BJ (cell line): ENCODE measurements at places on chromosomes 1 and 21. TPM values are rescaled to one million over a fixed set of nuclear protein-coding genes. Genes with fewer than 3 reads are reported as not detected.

The RAB7B gene
- polyA plus RNA-seq = 9.1 and 11.3 TPM in 2 replicates

The C1QA gene
- polyA plus RNA-seq = not detected in 2 replicates

The LENEP gene
- polyA plus RNA-seq = not detected in 2 replicates

The OR2M3 gene
- polyA plus RNA-seq = not detected in 2 replicates

The NR1I3 gene
- polyA plus RNA-seq = not detected in 2 replicates

The AIM2 gene
- polyA plus RNA-seq = 0.11 TPM in 1 of 2 replicates, not detected in the other

GRCh38 chr1:3062616-3063378 lies 6.2 kb upstream of the PRDM16 start:
- DNase-seq = no peak

DNA sequence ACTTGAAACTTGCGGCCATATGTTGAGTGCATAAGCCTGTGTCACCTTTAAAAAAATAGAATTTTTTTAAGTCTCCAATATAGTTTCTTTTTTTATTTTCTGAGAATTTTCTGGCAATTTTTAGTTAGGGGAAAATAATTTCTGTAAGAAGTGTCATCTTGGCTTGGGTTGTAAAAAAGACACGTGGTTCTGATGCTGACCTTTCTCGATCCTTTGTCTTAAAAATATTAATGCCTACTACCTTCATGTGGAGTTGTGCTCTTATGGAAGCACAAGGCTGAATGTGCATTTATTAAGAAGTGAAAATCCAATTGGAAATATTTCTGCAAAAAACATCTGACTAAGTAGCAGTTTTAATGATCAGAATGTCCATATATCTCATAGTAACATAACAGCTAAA lies 3.5 kb downstream of the ELAVL4 start:
- DNase-seq = no peak

DNA sequence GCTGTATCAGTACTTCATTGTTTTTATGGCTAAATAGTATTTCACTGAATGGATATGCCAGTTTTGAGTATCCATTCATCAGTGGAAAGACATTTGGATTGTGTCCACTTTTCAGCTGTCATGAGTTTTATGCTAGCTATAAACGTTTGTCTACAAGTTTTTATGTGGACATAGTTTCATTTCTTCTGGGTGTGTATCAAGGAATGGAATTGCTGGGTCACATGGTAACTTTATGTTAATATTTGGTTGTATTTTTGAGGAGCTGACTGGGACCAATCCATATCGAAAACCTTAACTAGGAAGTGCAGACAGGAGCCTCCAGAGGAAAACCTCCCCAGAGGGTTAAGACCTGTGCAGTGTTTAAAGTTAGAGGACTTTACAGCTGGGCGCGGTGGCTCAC lies 31.8 kb upstream of the DISC1 start:
- DNase-seq = no peak

DNA sequence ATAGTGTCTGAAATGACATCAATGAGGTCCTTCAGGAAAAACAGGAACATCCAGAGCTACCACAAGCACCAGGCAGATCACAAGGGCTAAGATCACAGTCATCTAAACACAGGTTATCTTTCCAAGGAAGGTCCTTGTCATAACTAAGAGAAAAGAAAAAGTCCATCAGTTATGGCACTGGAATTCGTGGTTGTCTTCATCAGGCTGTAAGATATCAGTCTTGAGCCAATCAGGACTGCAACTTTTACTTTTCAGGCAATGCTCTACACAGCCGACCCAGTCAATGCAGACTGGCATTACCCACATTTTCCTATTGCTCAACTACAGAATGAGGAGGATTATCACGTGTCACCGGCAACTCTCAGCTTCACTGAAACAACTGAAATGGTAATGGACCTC lies 26.4 kb downstream of the SORT1 start:
- no peak for DNase-seq

DNA sequence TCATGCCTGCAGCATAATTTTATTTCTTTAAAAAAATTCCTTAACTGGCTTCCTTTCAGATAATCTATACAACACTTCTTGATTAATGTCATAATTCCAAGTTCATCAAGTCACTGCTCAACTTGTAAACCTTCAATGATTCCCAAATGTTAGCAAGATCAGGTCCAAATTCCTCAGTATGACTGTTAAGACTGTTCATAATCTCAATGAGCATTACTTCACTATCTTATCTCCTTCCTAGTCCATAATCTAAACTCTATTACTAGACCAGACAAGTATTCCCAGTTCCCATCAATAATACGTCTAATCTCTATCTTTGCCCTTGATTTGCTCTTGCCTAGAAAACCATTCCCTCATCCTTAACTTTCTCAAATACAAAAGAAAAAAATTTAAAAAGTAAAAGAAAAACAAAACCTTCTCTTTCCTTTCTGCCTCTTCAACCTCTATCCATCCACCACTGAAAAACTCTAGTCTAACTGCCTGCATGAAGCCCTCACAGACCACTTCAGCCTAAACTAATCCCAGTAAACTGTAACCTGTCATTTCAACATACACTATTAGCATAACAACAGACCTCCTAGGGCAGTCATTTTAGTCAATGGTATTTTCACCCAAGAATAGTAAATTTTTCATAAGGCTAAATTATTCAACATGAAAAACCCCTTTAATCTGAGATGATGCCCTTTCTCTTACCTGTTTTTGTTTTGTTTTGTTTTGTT lies 15.5 kb downstream of the LUZP1 start:
- DNase-seq = no peak

DNA sequence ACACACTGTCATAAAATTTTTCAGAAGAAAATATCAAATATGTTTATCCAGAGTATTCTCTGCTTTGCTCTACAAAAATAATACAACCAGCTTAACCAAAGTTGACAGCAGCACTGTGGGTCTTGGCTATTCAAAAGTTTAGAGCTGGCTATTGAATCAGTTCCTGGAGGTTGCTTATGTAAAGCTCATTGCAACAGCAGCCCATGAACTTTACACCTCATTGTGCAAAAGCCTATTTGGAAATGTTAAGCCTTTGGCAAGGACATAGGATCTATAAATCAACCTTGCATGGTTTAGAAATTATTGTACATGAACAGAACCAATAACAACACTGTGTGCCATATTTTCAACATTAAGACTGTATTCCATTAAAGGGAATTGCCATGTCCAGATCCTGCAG lies 714.9 kb downstream of the ADGRL2 start:
- no peak for DNase-seq

- no peak for DNase-seq
These were observed 21.2 kb upstream of the LRRC8C start for GRCh38 chr1:89611721-89612120.

GRCh38 chr1:201336711-201337450 lies 40.6 kb downstream of the TNNT2 start:
- DNase-seq = no peak

GRCh38 chr1:235131961-235132360 lies 3.3 kb upstream of the TOMM20 start:
- no peak for DNase-seq

- no peak for DNase-seq
These were observed 158.6 kb downstream of the SYT2 start for GRCh38 chr1:202551683-202552082.

DNA sequence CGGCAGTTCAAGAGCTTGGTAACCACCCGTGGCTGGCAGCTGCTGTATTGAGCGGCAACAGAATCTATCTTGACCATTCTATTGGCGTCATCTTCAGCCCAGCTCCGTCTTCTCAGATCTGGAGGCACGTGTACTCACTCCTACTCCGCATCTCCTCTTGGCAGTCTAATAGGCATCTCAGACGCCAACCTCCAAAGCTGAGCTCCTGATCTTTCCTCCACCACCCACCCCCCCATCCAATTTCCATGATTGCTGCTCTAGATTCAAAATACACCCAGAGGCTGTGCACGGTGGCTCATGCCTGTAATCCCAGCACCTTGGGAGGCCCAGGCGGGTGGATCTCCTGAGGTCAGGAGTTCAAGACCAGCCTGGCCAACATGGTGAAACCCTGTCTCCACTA lies 84.6 kb upstream of the CASZ1 start:
- DNase-seq = no peak

DNA sequence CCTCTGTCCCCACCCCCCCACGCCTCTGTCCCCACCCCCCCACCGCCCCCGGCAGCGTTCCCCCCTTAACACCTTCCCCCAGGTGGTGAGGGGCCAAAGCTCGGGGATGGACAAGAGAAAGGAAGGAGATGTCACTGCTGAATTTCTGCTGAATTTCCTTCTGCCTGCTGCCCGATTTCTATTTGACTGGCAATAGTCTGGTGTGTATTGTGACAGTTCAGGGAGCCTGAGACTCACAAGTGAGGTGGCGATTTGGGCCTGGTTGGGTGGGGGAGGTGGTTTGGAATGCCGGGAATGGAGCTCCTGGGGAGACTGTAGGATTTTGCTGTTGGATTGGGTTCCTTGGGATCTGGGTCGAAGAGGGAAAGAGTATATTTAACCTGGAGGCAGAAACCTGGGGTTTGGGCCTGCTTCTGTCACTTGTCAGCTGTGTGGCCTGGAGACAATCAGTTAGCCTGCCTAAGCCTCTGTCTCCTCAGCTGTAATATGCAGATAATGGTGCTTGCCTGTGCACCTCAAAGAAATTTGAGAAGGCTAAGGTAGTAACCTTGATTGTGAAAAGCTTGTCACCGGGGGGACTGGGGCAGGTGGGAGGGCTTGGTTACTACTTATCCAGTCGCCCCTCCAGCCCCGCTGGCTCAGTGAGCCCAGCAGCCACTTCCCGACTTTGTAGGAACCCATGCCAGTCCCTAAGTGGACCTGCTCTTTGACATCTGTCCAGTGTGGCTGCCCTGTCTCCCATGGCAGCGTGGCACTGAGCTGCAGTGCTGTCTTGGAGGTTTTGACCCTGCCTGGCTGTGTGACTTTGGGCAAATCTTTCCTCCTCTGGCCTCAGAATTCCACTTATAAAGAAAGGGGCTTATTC lies 7.7 kb upstream of the LMNA start:
- no peak for DNase-seq

- DNase-seq = peak; percentile 61
These were observed 275.5 kb upstream of the RUNX1 start for GRCh38 chr21:35324372-35325220.

DNA sequence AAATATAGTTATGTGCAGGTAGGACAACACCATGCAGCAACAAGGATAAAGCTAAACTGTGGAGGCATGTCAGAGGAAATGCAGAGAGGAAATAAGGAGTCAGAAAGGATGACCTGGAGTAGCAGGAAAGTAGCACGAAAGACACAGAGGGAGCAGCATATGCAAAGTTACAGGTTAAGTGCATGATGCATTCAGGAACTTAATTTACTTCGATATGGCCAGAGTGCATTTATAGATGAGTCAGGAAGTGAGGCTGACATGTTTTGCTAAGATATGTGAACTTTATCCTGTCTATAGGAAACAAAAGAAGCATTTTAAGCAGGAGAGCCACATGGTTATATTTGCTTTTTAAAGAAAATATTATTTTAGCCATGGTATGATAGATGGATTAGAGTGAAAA lies 15.4 kb upstream of the MUTYH start:
- no peak for DNase-seq

DNA sequence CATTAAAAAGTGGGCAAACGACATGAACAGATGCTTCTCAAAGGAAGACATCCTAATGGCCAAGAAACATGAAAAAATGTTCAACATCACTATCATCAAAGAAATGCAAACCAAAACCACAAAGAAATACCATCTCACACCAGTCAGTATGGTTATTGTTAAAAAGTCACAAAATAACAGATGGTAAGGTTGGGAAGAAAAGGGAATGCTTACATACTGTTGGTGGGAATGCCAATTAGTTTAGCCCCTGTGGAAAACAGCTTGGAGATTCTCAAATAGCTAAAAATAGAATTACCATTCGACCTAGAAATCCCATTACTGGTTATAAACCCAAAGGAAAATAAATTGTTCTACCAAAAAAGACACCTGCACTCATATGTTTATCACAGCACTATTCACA lies 369.4 kb downstream of the KCNH1 start:
- peak; percentile 59 for DNase-seq

- no peak for DNase-seq
These were observed 201.0 kb downstream of the LYPLAL1 start for GRCh38 chr1:219374636-219375035.
